Activated CD8-positive, alpha-beta memory T cell treated with anti-CD3 and anti-CD28 coated beads for 1 hour (primary cell): ENCODE measurements at places on chromosomes 7 and 10.

- no peak for DNase-seq
These were observed 58.2 kb upstream of the BET1 start for GRCh38 chr7:94062372-94062771.

DNA sequence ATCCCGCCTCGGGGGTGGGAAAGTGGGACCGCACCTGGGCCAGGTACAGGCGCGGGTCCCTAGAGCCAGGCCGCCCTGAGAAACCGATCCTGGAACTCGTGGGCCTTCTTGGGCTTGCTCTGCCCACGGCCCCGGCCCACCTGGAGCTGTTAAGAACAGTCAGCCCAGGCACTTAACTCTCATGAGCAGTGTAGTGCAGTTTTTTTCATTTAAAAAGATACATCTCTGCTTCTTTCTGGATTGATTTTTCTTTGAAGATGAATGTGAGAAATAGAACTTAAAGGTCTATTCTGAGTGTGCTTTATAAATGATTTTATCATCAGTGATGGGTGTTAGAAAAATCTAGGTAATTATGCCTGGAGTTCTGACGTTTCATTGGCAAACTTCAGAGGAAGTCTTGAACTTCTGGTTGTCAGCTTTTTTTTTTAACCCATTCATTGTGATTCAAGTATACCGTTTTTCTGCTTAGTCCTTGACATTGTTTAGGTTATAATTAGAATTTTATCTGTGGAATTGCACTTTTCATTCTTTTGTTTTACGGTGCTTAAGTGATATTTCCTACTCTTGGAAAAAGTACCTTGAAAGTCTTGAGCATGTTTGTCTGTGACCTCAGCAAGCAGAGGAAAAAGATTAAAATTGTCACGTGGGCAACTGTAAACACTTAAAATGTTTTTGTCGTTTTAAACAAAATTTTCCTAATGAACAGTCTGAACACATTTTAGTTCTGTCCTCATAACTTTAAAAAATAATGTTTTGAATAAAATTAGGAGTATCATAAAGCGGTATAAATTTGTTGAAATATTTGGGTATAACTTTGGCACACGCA, 906 bp downstream of the CDK1 start:
- no peak for DNase-seq

DNA sequence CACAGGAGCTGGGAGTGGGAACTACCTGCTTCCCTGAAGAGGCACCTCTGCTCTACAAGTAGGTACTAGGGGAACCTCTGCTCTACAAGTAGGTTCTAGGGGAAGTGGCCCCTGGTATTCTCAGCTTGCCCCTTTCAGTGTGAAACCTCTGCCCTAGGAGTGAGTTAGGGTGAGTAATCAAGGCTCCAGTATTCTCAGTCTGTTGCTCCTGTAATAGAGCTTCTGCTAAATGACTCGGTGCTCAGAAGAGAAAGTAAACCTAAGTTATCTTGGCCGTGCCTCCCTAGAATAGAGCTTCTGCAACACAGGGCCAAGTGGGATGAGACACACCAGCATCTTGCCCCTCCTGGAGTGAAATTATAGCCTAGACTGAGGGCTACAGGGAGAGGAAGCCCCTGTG, 13.4 kb upstream of the RASSF4 start:
- DNase-seq, result no peak

DNA sequence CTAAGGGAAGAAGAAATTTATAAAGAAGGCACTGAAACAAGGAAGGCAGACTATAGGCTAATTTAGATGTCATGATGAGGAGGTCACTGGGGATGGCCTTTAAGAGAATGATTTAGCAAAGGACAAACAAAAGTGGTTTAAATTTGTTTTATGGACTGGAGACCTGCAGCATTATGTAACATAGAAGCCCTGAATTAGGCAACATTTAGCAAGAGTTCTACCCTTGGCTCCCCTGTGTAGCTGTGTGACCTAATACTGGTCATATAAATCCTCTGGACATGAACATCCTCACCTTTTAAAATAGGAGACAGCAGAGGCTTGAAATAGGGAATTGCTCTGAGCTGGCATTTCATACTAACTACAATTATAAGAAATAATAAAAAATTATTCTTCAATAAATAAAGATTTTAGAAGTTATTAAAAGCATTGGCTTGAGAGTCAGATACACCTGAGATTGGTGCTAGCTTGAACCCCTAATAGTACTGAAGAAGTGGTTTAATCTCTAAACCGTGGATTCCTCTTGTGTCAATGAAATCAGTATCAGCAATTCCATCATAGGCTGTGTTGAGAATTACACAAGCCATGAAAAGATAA, 48.9 kb downstream of the RNLS start:
- DNase-seq, result no peak

DNA sequence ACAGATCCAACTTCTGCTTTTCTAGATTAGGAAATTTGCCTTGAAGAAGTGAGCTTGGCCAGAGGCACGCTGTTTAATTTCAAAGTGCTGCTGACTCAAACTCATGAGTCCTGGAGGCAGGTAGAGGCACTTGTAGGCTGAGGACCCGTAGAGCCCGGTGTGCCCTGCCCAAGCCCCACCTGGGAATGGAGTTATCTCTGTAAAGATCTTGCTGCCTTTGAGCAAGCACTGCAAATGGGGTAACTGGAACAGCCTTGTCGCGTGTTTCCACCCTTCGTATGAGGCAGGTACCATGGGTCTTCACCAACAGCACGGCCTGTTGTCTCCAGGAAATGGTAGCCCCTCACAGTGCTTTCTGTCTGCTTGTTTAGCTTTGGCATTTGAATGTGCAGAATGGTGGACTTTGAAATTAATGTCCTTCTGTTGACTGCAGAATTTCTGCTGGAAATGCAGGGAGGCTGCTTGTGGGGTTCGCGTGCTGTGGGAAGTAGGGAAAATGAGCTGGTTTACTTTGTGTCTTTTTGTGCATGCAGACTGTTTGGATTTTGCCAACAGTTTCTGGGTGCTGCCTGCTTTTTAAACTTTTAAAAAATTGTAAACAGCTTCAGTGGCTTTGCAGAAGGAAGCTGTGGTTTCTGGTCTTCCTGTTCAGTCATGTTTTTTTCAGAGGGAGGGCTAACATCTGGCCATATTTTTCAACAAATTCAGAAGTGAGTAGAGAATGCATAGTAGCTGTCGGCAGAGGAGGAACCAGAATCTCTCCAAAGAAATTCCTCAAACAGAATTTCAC, 27.2 kb downstream of the CCM2 start:
- no peak for DNase-seq

- DNase-seq, result no peak
These were observed 3.3 kb upstream of the SHH start for GRCh38 chr7:155815332-155816191.

DNA sequence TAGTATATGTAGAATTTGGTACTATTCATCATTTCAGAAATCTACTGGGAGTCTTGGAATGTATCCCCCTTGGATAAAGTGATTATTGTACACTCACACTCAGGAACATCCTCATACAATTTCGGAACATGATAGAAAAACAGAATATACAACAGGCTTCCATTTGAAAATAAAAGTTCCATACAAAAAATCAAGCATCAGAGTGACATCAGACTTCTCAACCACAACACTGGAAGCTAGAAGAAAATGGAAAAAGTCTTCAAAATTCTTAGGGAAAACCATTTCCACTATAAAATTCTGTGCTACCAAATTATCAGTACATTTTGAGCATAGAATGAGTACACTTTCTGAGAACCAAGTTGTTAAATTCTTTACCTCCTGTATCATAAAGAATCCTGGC, 8.8 kb downstream of the LYZL1 start:
- DNase-seq, result no peak

GRCh38 chr10:62796896-62797295, 7.6 kb upstream of the ADO start:
- DNase-seq, result no peak

- no peak for DNase-seq
These were observed 276.6 kb upstream of the GALNT17 start for GRCh38 chr7:70855373-70855772.

- DNase-seq, result no peak
These were observed 11.5 kb downstream of the TMEM176B start for GRCh38 chr7:150788474-150789269.

DNA sequence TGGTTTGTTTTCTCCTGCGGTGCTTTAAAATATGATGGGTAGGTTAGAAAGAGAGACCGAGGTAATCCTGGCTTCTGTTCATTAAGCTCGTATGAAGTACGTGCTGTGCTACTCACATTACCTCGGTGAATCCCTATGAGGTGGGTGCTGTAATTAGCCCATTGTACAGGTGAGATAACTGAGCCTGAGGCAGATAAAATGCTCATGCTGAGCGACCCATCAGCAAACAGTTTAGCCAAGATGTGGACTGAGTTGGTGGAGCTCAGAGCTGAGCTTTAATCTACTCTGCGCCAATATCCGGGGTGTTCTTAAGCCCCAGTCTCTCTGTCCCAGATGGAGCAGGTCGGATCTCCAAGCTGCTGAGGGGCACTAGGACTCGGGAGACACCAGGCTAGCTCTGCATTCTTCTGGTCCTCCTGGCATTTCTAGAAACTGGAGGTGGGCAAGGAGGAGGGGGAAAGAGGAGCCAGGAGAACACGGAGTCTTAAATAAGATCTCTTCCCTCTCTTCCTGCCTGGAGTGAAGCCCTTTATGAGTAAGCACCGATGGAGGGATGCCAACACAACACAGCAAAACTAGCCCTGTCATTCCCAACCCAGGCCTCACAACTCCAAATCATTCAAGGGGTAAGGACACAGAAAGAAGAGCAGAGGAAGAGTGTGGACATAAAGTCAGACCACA, 458.5 kb downstream of the KCNMA1 start:
- DNase-seq, result no peak

- no peak for DNase-seq
These were observed 110.0 kb downstream of the CAMK1D start for GRCh38 chr10:12459340-12459739.

GRCh38 chr10:1462994-1463633, 274.2 kb downstream of the ADARB2 start:
- DNase-seq, result no peak

GRCh38 chr7:130922206-130923112, 188.5 kb upstream of the KLF14 start:
- no peak for DNase-seq

- DNase-seq, result no peak
These were observed 31.3 kb downstream of the LIPJ start for GRCh38 chr10:88617772-88618300.

GRCh38 chr10:44199991-44200655, 184.8 kb downstream of the CXCL12 start:
- DNase-seq, result no peak

GRCh38 chr7:6618621-6619020, 3.2 kb downstream of the ZNF853 start:
- no peak for DNase-seq

DNA sequence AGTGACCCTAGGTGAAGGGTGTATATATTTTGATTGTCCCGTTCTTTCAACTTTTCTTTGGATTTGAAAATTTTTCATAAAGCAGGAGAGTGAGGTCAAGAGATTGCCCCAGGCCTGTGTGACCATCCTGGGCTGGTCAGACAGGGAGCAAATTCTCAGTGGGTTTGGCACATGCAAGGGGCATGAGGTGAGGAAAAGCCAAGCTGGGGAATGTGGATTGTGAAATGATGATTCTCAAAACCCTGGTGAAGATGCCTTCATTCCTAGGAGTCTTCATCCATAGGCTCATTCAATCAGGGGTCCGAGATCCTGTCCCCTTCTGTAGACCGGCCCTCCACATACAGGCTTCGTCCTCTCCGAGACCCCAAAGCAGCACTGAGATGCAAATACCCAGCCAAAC, 27.0 kb upstream of the FAM170B start:
- no peak for DNase-seq

DNA sequence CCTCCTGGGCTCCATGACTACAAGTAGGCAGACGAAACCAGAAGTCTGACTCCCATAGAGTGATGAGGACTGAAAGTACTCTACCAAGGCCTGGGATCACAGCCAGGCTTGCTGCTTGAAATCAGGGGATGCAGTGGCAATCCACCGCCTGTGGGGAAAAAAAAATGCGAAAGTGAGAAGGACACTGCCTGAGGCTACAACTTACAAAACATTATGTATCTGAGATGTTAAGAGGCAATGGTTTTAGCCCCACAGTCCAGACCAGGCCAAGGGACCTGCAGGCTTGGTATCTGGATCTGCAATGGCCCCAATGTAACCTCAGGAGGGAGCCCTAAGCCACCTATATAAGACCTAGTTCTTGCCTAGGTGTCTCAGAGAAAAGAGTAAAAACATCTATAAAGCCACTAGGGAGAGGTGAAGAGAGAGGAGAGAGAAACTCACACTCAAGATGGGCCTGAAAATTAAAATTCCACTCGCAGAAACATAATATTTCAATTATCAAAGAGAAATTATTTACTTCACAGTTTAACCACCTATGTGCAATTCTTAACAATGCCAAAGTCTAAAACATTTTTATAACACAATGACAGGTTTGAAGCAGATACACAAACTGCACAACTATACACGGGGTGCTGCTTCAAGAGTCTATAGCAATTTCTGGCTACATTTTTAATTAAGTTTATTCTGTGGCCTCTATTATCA, 13.9 kb downstream of the DNAJC1 start:
- DNase-seq, result no peak

GRCh38 chr7:138186951-138187351, 110.7 kb downstream of the AKR1D1 start:
- no peak for DNase-seq

DNA sequence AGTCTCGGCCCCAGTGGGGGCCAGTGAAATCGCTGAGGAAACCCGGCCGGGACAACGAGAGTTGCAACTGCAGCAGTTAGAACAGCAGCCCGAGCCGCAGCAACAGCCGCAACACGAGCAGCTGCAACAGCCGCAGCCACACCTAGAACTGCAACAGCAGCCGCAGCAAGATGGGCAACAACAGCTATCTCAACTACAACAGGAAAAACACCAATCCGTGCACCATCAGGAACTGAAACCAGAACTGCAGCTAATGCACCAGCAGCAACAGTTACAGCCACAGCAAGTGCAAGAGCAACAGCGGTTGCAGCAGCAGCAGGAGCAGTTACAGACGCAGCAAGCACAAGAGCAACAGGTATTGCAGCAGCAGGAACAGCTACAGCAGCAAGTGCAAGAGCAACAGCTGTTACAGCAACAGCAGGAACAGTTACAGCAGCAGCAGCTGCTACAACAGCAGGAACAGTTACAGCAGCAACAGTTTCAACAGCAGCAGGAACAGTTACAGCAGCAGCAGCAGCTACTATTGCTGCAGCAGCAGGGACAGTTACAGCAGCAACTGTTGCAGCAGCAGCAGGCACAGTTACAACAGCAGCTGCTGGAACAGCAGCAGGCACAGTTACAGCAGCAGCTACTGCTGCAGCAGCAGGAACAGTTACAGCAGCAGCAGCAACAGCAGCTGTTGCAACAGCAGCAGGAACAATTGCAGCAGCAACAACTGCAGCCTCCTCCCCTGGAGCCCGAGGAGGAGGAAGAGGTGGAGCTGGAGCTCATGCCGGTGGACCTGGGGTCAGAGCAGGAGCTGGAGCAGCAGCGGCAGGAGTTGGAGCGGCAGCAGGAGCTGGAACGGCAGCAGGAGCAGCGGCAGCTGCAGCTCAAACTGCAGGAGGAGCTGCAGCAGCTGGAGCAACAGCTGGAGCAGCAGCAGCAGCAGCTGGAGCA, 6.1 kb downstream of the ZNF853 start:
- DNase-seq, result no peak

DNA sequence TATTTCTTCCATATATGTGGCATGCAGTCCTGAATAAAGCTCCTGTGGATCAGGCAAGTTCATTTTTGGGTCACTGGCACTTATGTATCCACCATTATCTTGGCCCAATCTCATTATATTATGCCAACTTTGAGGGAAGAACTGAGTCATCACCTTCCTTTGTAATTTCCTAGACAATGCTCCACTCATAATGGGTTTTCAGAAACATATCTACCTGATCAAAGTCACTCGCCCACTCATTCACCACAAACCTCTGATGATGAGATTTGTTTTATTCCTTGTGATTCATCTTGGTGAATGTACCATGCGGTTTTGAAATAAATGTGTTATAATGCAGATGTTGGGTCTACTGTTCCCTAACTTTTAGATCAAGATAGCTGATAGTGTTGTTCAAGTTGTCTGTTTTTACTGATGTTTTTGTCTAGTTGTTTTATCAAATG, 525.8 kb downstream of the KIF20B start:
- no peak for DNase-seq
